ENCODE measurements at places on chromosomes 3 and 15.

DNA sequence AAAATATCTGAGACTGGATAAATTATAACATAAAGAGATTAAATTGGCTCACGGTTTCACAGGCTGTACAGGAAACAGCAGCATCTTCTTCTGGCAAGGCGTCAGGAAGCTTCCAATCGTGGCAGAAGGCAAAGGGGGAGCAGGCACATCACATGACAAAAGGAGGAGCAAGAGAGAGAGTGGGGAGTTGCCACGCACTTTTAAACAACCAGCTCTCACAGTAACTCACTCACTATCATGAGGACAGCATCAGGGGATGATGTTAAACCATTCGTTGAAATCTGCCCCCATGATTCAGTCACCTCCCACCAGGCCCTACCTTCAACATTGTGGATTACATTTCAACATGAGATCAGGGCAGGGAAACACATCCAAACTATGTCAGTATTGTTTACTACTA is 114.5 kb upstream of the SPATA16 start:
- no peak for DNase-seq

GRCh38 chr15:61138156-61138555 is 90.9 kb downstream of the RORA start:
- no peak for DNase-seq

DNA sequence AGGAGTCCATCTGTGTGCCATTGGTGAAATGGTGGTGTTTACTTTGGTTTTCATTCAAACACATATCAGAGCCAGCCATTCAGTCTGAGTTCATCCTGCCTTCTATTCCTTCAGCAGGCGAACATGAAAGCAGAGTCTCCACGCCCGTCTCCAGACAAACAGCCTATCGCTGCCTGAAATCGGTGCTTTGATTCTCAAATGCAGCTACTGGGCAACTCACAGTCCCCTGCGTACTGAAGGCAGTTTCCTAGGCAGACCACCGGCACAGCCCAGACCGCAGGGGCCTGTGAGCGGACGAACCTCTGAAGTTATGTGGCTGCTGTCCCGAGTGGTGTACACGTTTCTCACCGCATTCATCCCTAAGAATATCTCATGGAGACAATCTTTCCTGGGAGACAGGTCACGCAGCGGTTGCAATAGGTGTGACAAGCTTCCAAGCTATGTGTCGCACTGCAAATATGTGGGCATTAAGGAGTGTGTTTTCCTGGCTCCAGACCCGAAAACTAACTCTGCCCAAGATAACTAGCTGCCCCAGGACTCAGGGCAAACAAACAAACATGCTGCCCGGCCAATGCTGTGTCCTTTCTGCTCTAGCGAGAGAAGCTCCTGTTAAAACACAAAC is 16.9 kb upstream of the RYR3 start:
- DNase-seq = no peak

DNA sequence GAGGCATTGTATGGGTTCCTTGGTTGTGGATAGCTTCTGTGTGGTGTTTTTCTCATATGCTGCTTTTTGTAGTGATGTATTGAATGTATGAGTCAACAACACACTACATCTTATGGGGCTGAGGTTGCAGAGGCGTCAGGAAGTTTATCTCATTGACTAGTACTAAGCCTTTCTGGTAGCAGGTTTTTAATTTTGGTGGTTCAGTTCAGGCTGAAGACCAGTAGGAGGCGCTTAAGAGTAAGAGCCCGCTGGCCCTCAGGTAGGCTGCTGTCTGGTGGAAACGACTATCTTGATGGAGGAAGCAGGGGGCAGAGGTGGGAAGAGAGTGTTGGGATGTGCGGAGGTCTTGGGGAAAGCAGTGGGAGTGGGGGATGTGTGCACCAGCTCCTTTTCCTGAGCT is 62.4 kb downstream of the RTP4 start:
- no peak for DNase-seq

DNA sequence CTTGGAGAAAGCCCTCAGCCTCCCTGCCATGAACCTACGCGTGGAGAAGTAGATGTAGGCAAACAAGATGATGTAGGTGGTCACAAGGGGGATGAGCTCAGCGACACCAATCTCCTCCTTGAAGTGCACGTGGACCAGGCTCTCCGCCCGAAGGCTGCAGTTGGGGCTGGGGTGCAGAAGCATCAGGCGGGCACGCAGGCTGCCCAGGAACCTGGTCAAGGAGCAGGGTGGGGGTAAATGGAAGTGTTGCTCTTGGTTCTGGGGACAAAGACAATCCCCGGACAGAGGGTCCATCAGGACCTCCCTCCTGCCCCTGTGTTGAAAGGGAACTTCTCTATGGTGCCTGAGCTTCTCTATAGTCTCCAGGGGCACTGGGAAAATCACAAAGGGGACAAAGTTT is 45.1 kb downstream of the PTPN23 start:
- no peak for DNase-seq
